ENCODE measurements at places on chromosomes 12 and 14.

DNA sequence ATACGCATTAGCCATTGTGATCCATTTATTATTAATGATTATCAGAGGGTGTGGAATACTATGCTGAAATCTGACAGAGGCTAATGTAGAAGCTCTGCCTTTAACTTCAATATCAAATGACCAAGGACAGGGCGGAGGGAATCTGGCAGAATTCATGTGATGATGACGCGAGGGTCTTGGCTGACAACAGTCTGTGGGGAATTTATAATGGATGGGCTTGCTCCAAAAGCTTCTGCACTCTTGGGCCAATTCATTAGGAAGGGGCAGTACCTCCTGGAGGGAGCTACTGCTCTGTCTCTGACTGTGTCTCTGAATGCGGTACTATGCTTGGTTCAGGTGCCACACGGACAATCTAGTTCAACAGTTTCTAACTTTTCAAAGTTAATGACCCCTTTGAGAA, 46.2 kb downstream of the GALNT8 start:
- no peak for DNase-seq

GRCh38 chr12:59695379-59695778, 99.5 kb downstream of the SLC16A7 start:
- no peak for DNase-seq

DNA sequence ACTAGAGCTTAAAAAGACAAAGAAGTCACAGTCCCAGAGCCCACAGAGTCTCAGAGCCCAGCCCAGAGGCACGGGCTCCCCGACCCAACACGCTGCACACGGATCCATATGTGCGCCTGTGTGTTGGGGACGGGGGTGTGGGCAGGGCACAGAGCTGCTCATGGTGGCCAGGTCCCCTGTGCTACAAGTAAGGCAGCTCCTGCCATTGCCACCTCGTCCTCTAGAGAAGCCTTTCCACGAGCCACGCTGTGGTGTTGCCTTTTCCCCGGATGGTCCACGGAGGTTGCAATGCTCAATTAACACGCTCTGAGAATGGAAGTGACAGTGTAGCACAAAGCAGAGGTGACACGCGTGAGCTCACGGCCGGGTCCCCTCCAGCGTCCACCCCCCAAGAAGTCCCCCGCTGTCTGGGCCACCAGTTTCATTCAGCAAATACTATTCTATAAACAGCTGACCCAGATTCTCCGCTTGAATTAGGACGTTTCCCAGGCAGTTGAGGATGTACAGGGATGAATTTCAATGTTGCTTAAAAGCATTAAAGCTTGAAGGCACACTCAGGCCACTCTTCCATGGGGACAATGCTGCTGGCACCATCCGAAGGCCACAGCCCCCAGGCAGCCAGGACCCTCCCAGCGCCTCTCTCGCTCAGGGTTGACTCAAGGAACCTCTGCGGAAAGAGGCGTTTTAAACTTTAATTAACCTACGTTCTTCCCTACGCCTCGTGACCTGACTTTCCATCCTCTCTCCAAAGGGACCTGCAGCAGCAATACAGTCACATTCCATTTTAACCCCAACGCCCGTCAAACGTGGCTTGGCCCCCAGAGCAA, 22.7 kb upstream of the EIF5 start:
- DNase-seq: peak; percentile 51

GRCh38 chr12:53600490-53601295, 25.5 kb downstream of the ATF7 start:
- DNase-seq: no peak

DNA sequence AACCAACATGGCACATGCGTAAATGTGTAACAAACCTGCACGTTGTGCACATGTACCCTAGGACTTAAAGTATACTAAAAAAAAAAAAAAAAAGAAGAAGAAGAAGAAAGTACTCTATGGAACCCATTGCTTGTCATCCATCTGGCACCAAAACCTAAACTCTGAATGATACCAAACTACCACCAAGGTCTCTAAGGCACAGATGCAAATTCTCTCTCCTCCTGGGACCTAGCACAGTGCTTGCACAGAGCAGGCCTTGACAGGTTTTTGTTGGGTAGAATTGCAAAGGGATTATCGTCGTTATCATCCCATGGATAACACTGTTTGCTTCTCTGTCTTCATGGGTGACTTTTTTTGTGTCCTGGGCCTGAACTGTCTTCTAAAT, 13.2 kb upstream of the LGALS3 start:
- DNase-seq: no peak

DNA sequence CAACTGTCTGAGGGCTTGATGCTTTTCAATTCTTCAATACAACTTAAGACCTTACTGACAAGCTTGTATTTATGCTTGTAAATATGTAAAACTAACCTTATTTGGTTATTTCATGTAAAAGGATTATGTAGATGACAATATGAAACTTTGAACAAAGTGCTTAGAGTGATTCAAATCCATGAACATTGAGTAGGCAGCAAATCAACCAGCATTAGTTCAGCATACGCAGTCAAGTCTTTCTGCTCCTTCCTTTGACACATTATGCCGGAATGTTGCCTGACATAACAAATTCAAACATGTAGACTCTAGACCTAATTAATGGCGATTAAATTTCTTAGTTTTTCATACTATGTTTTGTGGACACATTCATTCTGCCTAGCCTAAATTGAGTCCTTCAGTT, 105.2 kb downstream of the FGD4 start:
- no peak for DNase-seq

DNA sequence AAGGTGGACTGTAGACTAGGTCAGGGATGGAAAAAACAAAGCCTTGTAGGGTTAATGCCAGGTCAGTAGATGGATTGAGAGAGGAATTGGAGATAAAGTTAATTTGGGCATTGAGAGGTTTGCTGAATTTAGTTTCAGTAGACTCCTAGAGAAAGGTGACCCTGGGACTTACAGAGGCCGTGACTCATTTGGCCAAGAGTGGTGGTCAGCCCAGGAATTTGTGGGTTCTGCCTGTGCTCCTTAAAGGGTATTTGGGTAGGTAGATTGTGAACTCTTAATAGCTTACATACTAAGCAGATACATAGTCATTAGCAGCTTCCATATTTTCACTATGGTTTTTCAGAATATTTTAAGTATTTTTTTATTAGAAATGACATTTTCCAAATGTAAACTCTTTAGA, 21.8 kb downstream of the PLEKHA5 start:
- DNase-seq: no peak

DNA sequence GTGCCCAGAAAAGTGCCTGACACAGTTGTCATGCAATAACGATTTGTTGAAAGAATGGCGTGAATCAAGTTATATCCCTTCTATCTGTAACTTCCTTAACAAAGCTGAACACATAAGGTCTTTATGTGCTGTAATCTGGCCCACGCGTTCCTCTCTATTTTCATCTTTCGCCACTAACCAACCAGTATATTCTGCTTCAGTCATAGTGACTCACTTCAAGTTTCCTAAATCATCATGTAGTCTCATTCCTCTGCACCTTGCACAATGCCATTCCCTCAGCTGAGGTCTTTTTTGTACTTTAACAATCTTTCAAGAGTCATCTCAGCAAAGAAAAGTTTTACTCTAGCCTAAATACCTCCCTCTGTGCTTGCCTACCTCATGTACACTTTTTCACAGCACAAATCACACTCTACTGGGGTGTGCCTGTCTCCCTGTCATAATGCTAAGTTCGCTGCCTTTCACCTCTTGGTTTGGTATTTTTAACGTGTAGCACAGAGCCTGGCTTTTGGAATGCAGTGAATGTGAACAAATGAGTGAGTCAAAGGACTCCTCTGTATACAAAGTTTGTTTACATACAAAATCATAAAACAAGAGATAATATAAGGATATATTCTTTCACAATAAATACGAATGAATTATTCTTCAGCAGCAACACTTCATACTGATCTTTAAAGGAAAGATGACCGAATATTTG, 2.9 kb upstream of the CMAS start:
- no peak for DNase-seq

- DNase-seq: no peak
These were observed 157.6 kb upstream of the LRFN5 start for GRCh38 chr14:41449066-41449465.

- DNase-seq: no peak
These were observed 96.2 kb downstream of the SEC23A start for GRCh38 chr14:39006721-39007410.

DNA sequence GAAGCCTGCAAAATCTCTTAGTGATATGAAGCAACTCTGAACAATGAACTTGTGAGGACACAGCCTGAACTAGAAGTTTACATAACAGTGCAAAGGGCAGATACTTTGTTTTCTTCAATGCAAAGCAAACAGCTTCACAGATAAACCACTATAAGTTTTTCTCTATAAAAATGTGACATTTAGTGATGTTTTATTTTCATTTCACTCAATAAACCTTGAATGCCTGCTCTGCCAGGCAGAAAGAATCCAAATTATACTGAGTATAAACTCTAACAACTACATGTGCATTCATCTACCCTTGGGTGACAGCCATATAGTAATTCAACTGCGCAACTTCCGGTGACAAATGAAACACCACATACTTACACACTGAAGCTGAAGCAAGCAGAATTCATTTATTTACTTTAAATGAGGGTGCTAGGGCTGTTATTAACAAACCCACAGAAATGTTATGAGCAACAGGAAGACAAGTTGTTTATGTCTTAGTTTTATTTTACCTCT, 10.3 kb downstream of the DCP1B start:
- peak; percentile 88 for DNase-seq

GRCh38 chr12:7512553-7512952, 9.0 kb upstream of the CD163 start:
- DNase-seq: no peak

DNA sequence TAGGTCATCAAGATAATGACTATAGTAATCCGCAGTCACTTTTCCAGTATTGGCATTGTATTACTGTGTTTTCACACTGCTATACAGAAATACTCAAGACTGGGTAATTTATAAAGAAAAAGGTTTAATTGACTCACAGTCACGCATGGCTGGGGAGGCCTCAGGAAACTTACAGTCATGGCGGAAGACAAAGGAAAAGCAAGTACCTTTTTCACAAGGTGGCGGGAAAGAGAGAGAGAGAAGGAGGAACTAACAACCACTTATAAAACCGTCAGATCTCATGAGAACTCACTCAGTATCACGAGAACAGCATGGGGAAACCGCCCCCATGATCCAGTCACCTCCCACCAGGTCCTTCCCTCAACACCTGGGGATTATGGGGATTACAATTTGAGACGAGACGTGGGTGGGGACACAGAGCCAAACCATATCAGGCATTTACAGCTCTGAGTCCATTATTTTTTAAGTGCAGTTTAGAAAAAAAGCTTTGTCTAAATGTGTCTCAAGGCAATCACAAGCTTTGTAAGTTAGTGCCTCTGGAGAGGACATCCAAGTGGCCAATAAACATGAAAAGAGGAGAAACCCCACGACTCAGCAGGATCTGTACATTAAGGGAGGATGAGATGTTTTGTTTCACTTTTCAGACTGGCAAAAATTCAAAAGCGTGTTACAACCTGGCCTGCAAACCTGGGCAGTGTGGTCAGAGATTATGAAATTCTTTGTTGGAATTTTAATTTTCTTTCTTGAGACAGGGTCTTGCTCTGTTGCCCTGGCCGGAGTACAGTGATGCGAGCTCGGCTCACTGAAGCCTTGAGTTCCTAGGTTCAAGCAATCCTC, 82.0 kb downstream of the DNAH10 start:
- no peak for DNase-seq

DNA sequence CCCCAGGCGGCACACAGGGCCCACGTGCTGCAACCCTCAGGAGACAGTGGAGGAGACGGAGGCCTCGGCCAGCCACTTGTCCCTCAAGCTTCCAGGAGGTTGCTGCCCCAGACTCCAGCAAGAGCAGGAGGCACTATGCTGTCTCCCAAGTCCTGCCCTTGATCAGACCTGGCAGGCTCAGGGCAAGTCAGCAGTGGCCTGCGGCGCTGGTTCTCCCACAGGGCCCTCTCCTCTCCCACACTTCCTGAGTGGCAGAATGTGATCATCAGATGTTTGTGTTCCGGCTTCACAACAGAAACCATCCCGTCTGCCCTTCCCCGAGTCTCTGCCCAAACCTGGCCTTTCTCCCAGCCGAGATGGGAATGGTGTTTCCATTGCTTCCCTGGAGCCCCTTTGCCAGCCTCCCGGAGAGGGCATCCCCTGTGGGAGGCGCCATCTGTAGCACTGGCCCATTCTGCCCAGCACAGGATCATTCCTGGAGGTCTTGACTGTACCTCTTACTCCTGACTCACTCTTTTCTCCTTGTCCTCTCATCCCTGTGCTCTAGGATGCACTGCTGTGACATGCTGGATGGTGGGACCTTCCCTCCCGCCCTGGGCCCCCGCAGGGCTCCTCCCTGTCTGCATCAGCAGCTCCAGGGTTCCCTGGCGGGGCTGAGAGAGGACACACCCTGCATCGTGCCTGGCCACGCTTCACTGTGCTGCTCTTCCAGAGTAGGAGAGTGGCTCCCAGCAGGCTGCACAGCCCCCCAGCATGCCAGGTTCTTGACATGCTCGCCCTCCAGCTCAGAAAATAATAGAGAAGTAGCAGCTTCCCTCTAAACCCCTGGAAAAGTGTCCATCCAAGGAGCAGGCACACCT, 114.7 kb upstream of the FKBP4 start:
- no peak for DNase-seq

DNA sequence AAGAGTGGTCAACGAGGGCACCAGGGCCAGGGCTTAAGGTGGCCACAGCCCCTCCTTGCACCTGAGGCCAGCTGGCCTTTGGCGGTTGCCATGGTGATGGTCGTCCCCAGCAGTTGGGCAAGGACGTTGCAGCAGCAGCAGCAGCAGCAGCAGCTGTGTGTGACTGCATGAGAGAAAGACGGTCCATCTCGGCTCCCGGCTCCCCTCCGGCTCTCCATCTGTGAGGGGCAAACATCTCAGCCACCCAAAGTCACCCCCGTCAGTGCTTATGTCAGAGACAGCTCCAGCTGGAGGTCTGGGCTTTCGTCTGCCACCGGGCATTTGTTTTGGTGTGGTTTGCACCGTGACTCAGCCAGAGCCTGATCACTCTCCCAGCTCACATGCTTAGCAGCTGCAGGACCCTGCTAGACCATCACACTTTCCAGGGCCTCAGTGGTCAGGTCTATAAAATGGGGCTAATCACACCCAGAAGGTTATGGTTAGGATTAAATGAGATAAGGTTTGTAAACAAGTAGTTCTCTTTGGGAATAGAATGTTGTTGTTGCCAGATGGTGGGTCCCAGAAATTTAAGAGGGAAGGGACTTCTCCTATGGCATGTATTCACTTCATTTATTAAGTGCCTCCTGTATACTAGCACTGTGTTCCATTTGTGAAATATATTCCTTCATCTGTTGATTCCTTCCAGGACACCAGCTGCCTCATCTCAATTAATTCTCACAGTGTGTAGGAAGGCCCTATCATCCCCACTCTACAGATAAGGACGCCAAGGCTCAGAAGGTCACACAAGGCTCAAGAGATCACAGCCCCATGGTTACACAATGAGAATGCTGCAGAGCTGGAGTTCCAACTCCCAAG, 212.6 kb upstream of the LHX5 start:
- no peak for DNase-seq

GRCh38 chr12:14460212-14460841, 94.8 kb downstream of the ATF7IP start:
- DNase-seq: no peak

- DNase-seq: peak; percentile 35
These were observed 703 bp downstream of the NOVA1 start for GRCh38 chr14:26597071-26597588.

GRCh38 chr14:75549169-75549568, 26.9 kb downstream of the BATF start:
- DNase-seq: no peak
